ENCODE measurements at places on chromosomes 6 and 20. TPM values are rescaled to one million over a fixed set of nuclear protein-coding genes. Genes with fewer than 3 reads are reported as not detected.

GRCh38 chr6:83867527-83868161 lies 8.2 kb downstream of the CYB5R4 start:
- DNase-seq = peak; percentile 92

DNA sequence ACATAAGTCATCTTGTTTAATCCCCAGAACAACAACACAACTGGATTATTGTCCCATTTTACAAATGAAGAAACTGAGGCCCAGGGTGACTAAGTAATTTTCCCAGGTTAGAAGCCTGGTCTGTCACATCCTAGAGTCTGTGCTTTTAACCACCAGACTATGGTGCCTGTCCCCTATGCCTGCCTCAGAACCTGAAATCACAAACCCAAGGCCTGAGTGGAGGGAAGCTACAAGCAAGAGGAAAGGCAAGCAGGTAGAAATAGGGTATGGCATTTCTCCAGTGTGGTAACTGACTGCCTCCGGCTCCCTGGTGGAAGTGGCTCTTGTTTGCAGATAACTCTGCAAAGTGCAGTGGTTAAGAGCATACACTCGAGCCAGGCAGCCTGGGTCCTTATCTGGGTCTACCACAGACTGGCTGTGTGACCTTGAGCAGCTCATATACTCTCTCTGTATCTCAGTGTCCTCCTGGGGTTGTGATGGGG lies 2.5 kb downstream of the TMEM63B start:
- DNase-seq = no peak

DNA sequence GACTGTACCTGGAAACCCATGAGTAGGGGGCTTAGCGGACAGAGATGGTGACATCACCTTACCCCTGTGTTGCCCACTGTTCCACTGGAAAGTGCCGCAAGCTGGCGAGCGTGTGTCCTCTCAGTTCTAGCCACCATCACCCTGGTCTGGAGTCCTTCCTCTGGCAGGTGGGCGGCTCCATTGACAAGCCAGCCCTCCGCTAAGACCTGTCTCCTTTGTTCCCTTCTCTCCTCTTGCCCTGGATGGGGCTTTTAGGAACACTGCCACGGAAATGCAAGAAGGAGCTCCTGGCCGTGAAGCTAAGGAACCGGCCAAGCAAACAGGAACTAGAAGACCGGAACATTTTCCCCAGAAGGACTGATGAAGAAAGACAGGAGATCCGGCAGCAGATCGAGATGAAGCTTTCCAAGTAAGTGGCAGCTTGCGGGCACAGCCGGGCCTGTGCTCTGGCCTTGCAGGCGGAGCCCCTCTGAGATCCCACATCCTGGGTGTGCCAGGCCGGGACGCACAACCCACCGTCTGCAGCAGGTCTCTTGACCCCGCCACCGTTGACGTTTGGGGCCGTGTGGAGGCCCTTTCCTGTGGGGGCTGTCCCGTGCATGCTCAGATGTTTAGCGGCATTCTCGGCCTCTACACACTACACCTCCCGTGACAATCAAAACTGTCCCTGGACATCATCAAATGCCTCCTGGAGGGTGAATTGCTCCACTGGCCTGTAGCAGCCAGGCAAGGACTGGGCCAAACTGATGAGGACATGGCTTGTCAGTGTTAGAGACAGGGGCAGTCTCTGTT lies 127.5 kb downstream of the SYCP2 start:
- DNase-seq = no peak

GRCh38 chr6:113971741-113972140 lies 793 bp upstream of the HDAC2 start:
- DNase-seq = no peak

- no peak for DNase-seq
Observed at GRCh38 chr20:43191143-43191542, 1.4 kb upstream of the PTPRT start.

DNA sequence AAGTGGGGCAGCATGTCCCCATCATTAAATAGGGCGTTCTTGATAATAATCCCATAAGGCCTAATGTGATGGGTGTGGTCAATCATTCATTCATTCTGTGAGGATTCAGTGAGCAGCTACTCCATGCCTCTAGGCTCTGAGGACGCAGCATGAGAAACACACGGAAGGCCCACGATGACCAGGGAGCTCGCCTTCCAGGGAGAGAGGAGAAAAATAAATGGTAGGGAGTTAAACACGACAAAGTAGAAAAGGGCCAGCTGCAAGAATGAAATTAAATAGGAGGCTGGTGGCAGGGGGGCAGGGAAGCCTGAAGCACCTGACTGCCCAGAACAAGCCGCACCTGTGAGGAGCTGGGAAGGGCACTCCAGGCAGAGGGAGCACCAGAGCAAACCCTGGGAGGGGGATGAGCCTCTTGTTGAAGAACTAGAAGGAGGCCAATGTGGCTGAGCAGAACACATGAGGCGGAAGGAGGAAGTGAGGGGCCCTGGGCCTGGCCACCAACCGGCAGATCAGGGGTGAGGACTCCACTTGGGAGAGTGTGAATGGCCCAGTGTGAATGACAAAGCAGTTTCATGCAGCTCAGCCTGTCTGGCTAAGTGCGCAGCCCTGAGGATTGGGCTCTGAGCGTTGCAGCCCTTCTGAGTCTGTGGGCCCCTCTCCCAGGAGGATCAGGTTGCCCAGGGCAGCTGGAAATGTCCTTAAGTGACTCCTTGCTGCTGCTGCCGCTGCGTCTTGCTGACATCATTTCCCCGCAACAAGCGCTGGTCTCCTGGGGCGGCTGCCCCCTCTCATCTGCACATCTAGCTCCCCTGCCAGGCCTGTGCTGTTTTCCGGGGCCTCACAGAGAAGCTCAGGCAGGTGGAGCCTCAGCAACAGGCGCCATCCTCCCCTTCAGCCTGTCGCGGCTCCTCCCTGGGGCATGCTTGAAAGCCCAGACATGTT lies 99.9 kb downstream of the CDH26 start:
- DNase-seq = no peak

The MLIP gene
- not detected for total RNA-seq

- peak; percentile 2 for DNase-seq
Observed at GRCh38 chr6:128412680-128413079, 107.7 kb downstream of the PTPRK start.

The TDRD6 gene
- total RNA-seq = not detected

The LAMP5 gene
- total RNA-seq = 3.3 TPM

DNA sequence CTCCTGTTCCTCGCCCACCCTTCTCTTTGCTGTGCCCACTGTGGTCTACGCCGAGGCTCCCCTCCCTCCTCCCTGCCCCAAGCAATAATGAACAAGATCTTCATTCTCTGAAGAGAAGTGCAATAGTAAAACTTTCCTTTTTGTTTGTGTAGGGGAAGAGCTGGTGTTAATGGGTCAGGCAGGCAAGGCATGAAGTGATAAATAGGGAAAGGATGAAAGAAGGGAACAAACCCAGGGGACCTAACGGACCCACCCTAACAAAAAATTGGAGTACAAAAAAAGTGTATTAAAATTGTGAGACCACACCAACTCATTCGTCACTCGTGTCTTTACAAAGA lies 66.9 kb downstream of the ZBTB2 start:
- DNase-seq = no peak

DNA sequence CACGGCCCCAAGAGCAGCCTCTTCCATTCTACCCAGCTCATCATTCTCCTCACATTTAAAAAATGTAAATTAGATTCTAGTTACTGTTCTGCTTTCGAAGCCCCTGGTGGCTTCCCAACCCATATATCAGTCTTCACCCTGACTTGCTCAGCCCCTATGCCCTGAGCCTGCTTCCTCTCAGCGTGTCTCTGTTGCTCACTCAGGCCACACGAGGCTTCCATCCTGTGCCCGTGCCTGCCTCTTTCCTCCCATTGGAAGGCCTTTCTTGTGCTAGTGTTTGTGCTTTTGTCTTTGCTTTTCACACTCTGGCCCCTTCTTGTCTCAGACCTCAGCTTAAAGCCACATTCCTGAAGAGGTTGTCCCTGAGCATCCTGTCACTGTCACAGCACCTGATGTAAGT lies 78.1 kb downstream of the AFDN start:
- DNase-seq = no peak

GRCh38 chr6:39184906-39185580 lies 44.2 kb downstream of the KCNK5 start:
- DNase-seq = peak; percentile 77

- peak; percentile 98 for DNase-seq
Observed at GRCh38 chr20:62359491-62360121, 7.5 kb downstream of the LAMA5 start.

DNA sequence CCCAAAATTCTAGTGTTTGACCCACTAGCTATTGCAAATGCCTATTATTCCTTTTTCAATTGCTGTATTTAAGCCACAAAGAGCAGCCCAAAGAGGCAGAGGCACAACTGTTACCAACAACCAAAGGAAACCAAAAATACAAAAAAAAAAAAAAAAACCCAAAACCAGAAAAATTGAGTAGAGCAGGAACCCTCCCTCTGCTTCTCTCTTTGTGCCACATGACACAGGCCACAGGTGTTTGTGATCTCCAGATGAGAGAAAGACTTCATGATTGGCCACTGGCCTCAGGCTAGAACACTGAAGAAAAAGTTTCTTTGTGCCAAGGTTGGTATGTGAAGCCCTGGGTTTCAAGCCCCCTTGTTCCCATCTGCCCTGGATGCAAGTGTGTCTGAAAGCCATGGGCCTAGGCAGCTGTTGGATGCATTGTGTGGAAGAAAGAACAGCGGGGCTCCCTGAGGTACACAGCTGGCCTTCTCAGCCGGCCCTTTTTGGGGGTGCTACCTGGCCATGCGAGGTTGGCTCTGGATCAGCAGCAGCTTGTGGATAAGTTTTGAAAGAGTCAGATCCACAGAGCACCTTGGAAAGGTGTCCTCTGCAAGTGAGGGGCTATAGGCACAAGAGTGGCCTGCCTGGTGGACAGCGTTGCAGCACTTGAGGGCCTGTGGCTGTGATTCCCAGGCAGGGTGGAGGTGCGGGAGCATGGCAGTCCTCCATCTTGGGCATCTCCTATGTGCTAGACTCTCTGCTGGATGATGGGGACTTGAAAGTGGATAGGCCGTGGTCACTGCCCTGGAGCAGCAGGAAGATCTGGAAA lies 204.5 kb downstream of the ZDHHC14 start:
- DNase-seq = no peak

DNA sequence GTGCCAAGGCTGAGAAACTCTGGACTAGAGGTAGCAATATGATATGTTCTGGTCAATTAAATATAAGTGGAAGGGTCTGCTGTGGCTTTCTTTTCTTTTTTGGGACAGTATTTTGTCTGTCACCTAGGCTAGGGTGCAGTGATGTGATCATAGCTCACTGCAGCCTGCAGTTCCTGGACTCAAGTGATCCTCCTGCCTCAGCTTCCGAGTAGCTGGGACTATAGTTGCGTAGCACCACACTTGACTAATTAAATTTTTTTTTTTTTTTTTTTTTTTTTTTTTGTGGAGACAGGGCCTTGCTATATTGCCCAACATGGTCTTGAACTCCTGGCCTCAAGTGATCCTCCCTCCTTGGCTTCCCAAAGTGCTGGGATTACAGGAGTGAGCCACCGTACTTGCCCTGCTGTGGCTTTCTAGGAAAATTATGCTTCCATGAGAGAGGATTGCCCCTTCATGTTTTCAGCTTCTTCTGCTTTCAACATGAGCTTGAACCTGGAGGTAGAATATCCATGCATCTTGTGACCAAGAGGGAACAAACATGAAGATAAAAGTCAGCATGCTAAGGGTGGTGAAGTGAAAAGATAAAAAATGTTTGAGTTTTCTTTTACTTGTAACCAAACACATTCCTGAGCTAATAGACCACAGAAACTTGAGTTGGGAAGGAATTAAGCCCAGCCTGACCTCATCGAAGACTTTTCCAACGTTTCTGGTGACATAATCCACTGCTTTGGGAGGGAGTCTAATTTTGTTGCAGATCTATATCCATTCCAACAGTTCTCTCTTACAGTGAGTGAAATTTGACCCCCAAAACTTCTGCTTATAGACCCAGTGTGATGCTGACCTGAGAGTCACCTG lies 75.1 kb downstream of the CARMIL1 start:
- DNase-seq = peak; percentile 15

- DNase-seq = no peak
Observed at GRCh38 chr6:5580736-5581581, 319.6 kb downstream of the FARS2 start.

The CTAGE9 gene
- total RNA-seq = not detected

Data from MG63 (cell line).